ENCODE measurements at places on chromosomes 4 and X.
A peak's percentile ranks its signal among the peaks of the same experiment; 100 is the strongest.

DNA sequence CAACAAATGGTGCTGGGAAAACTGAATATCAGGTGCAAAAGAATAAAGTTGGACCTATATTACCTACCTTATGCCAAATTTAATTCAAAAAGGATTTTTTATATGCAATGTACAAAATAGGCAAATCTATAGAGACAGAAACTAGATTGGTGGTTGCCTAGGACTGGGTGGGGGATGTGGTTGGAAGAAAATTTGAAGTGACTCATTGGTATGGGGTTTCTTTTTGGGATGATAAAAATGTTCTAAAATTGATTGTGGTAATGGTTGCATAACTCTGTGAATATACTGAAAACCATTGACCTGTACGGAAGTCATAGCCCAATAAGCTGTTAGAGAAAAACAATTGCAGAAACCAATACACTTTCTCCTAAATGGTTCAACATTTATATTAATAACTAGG lies 72.1 kb downstream of the COL4A5 start:
- DNase-seq: peak; percentile 4

GRCh38 chr4:8688041-8688907 lies 95.7 kb downstream of the CPZ start:
- DNase-seq: peak; percentile 70

GRCh38 chr4:47382846-47383360 lies 80.6 kb downstream of the COMMD8 start:
- DNase-seq: no peak

DNA sequence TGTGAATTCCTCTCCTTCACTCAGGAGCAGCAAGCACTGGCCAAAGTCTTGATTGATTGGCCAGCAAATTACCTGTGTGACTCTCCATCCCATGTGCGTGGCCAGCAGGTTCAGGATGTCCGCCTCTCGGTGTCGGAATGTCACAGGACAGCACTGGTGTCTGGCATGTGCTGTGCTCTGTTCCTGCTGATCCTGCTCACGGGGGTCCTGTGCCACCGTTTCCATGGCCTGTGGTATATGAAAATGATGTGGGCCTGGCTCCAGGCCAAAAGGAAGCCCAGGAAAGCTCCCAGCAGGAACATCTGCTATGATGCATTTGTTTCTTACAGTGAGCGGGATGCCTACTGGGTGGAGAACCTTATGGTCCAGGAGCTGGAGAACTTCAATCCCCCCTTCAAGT lies 20.4 kb downstream of the TLR2 start:
- no peak for DNase-seq

DNA sequence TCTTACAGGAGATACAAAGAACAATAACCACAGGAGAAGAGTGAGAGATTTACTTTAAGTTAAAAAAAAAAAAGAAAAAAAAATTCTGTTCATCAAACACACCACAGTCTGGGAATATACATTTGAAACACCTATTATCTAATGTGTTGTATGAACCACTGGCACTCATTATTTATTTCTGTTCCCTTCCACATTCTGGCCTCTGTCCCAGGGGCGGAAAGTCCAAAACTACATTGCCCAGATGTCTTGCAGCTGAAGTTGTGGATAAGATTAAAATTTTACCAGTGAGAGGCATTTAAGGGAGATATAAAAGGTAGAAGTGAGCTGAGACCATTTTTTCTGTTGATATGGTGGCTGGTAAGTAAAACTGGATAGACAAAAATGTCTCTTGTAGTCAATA lies 56.2 kb downstream of the SCLT1 start:
- no peak for DNase-seq

- no peak for DNase-seq
These were observed 596.3 kb downstream of the FAT4 start for GRCh38 chr4:125911058-125911457.

- no peak for DNase-seq
These were observed 71.9 kb downstream of the ATG4A start for GRCh38 chrX:108163333-108164082.

GRCh38 chrX:135389243-135389642 lies 32.5 kb upstream of the SMIM10L2A start:
- DNase-seq: no peak

GRCh38 chrX:1673337-1673736 lies 58.5 kb downstream of the ASMT start:
- peak; percentile 31 for DNase-seq

DNA sequence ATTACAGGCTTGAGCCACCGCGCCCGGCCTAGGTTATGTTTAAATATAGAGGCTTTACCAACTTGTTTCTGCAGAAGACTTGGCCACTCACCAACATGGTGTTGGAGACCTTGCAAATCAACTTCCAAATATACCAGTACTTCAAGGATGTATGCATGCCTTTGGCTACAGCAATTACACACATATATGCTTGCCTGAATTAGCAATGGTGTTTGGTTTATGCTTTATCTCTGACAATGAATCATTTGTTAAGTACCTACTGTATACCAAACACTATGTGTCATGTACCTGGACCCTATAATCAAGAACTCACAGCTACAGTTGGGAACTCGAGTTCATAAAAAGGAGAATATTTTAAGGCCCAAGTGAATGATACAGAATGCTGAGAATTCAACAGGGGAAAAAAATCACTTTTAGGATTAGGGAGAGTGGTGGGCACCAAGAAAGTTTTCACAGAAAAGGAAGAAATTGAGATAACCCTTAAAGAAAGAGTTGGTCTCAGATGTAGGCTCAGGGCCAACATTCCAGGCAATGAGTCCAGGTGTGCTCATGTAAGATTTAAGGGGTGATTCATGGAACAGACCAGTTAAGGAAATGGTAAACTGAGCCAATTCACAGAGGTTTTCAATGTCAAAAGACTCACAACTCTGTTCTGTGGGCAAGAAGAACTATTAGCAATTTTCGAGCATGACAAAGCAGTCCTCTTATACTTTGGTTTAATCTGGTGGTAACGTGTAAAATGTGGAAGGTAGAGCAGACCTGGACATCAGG lies 98.9 kb downstream of the BCOR start:
- DNase-seq: no peak

- DNase-seq: no peak
These were observed 87.0 kb downstream of the NKX6-1 start for GRCh38 chr4:84412062-84412461.

DNA sequence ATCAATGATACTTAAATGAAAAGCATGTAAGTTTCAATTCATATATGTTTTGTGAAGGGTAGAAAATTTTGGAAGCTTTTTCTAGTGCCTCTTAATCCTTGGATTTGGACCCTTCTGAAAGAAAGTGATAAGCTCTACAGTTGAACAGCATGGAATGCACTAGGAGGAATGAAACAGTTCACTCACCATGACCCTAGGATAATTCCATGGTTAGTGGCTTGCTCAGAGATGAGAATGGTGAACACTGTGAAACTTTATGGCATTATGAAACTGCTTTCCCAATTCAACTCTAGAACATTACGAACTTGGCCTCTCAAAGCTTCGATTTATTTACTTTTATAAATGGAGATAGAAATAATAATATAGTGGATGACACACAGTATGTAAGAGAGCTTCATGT lies 88.9 kb upstream of the FAT4 start:
- no peak for DNase-seq

DNA sequence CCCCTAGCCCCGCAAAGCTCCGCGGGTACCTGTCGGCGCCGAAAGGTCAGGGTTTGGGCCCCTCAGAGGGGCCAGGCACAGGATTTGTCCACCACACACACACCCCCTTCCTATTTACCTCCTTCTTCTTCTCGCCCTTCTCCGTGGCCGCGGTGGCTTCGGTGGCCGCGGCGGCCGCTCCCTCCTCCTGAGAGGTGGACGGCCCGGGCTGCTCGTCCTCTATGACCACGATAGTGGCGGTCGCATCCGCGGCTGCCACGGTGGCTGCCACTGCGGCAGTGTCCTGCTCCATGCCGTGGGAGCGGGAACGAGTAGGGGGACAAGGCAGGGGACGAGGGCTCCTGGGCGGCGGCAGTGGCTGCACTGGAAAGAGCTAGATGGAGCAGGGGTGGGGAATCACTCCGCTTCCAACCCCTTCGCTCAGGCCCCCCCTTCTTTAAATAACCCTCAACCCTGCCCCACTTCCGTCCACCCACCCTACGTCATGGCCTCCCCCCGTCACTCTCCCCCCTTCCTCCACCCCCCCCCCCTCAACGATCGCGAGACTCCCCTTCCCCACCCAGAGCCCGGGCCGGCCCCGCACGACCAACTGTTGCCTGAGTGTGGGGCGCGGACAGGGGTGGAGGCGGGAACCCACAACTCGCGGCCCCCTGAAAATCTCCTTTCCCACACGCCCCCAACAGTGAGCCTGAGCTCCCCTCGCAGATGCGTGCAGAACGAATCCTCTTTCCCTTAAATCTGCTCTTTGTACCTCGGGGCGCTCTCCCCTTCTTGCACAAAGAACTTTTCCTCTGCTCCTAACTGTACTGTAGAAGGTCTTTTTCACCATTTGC lies at the start of gene SMARCA1:
Gene SMARCA1 (minus strand): TSS at position 412 of the 833 bp plus-strand sequence. CDS start 120 bp downstream, at position 292.
- peak; percentile 43 for DNase-seq

- no peak for DNase-seq
These were observed 168.8 kb downstream of the PCDH18 start for GRCh38 chr4:137363496-137363895.

DNA sequence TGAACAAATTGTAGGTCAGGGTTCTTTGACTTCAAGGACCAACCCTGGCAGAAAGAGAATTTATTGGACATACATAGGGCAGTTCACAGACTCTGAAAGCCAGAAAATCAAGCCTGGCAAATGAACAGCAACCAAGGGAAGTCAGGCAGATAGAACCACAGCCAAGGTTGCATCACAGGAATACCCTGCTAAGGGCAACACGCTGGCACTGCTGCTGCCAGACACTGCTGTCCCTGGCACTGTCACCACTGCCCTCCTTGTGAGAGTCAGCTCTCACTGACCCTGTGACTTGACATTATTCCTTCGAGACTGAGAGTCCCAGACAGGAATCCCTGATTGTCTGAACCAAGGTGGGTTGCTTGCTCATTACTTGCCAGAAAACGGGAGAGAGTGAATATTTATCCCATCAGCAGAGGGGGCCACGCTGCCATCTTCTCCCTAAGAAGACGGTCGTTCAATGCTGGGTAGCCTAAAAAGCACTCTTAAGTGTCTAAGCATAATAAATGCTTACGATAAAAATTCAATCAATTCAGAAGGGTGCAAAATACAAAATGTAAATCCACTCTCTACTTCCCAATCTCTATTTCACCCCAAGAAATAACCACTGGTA lies 23.2 kb upstream of the PTTG2 start:
- DNase-seq: no peak

DNA sequence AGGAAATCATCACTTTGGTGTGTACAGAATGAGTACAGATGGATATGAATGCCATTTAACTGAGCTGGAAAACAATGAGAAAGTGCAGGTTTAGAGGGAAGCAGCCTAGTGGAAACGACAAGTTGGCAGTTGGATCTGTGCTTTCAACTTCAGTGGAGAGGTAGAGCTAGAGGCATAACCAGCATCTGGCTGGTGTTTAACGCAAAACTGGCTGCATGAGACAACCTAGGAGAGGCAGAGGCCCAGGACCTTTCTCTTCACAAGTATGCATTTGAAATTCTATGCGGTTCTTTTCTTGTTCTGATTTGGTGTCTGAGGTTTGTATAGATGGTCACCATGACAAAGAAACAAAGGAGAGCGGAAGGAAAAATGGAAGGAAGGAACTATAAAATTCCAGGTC lies 63.1 kb downstream of the ANXA5 start:
- no peak for DNase-seq

DNA sequence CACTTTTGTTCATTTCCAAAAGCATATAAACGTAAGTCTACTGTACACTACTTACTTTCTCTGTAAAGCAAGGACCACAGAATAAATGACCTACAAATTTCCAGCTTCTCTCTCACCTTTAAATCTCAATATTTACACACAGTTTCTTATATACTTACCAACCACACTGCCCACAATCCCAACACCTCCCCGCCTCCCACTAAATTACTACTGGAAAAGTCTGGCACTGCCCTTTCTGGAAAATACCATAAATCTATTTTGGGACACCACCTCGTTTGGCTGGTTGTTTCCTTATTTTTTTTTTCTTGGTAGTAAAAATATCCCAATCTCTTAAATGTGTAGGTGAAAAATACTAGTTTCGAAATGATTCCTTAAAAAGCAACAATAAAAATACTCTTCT lies 19.6 kb downstream of the FAT1 start:
- DNase-seq: no peak

DNA sequence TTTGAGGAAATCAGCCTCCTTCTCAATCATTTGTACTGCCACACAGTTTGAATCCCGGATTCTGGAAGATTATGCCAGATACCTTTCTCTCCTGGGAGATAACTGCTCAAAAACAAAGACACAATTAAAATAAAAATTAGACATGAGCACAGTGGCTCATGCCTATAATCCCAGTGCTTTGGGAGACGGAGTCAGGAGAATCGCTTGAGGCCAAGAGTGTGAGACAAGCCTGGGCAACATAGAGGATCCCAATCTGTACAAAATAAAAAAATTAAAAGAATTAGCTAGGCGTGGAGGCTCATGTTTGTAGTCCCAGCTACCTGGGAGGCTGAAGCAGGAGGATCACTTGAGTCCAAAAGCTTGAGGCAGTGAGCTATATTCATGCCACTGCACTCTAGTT lies 376.3 kb upstream of the ZFP42 start:
- DNase-seq: no peak

Data from GM23248 (cell line).